Inflammatory macrophage (primary cell): ENCODE measurements at places on chromosomes 7 and 10.

- no peak for DNase-seq
Measured at GRCh38 chr7:106535234-106535932, 125.6 kb downstream of the CCDC71L start.

DNA sequence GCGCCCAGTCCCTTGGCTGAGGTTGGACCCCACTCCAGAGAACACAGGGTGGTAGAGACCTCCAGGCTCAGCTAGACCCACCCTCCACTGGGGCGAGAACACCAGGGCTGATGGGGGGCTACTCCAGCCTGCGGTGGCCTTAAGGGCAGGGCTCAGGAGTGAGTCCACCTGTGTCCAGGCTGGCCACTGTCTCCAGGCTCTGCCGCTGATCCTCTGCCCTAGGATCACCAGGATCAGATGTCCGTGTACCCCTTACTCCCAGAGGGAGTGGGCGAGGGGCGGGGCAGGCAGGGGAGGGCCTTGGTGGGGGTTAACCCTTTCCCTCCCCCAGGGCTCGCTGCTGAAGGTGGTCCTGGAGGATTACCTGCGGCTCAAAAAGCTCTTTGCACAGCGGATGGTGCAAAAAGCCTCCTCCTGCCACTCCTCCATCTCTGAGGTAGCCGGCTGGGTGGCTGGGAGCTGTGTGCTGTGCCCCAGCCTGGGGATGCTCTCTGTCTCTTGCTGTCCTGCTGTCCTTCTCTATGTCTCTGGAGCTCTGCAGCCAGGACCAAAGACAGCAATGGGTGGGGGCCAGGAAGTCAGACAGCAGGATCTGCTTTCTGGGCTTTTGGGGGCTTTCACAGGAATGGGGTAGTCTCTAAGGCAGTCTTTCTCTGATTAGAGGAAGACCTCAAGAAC is 38.0 kb downstream of the PSAP start:
- no peak for DNase-seq

DNA sequence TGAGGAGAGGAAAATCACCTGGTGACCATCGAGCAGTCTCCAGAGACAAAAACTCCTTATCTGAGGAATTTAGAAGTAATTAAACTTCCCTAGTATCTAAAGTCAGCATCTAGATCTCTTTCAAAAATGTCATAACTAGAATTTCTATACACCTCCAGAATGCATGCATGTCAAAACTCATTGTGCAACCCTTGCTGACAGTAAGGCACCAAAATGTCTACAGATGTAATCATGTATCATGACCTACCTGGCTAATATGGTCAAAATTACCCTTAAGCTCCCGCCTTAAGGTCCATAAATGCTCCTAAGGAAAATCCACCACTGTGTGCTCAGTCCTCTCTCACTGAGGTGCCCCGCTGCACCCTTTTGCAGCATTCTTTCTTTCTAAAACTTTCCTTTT is 16.4 kb upstream of the LGI1 start:
- no peak for DNase-seq

DNA sequence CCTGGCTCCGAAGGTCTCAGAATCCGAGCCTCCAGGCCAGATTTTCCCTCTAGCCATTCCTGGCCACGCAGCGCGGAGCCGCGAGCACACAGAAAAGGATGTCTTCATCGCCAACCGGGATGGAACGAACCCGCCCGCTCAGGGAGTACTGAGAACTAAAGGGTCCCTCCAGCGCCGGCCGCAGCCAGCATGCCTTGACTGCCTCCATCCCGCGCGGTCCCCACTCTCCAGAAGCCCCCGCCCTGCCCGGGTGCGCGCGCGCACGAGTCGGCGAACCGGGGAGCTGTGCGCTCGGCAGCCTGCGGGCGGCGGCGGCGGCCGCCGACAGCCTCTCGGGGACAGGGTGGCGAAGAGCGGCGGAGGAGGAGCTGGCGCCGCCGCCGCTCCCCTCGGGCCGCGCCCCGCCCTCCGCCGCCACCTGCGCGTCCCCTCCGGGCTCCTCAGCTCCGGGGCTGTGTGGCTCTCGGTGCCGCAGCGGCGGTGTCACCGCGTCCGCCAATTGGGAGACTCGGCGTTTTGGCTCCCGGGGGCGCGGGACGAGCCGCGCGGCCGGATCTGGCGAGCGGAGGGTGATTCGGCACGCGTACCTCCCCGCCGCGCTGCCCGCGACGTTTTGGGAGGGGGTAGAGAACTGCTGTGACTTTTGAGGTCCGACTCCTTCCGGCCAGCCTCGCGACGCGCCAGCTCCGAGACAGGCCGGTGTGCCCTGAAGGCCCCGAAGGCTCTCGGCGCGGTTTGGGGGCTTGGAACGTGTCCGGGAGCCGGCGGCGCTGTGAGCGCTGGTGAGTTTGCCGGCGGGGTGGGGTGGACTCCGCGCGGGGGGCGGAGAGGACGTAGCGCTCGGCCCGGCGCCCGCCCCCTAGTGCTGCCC is 453 bp upstream of the GALNT17 start:
- DNase-seq, result no peak
